CD4-positive, alpha-beta T cell treated with Interleukin-6 at 100 ng/mL for 8 hours (primary cell): ENCODE measurements at places on chromosomes 13 and 19.

GRCh38 chr13:36599641-36600040 lies 74.2 kb upstream of the SERTM1 start:
- DNase-seq = no peak

DNA sequence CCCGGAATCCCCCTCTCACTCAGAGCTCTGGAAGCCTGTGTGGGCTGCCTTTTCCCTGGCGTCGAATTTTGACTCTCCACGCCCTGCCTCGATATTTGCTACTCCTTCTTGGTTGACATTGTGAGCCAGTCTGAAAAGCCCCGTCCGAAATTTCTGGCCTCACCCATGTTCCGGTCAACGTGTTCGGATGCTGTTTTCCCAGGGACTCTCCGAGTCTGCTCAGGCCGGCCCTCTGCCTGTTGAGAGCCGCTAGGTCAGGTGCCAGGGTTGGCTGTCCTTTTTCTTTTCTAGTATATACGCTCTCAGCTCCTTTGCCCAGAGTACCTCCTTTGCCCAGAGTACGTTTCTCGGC lies 6.8 kb upstream of the DGKH start:
- DNase-seq = no peak

DNA sequence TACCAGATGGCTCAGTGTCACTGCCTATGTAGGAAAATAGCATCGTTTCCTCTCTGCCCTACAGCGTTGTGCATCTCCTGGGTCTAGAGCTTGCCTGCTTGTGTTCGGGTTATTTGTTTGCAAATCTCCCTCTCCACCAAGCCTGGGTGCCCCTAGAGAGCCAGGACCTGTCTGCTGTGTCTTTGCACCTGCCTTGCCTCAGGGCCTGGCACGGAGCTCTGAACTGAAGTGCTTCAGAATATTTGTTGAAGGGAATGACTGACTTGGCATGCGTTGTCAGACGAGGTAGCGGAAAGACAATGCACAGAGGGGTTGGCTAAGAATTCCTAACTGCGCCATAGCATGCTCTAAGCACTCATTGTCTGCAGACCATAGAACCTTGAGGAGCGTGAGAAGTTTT lies 263.4 kb downstream of the FGF9 start:
- no peak for DNase-seq

DNA sequence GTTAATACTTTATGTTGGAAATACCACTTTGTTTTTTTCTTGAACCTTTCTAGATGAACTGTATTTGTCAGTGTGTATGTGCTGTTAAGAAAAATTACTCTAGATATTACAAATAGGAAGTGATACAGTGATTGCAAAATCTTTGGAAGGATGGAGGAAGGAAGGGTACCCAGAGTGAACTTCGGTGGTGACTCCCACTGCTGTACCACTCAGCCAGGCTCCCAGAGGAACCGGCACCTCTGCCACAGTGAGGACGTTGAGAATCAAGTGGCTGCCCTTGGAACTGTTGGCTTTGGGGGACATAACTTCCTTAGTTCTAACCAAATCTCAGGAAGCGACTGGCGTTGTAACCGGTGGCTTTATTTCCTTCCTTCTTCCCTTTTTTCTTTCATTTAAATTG lies 184.7 kb downstream of the PCCA start:
- no peak for DNase-seq

- DNase-seq = peak; percentile 64
Measured at GRCh38 chr13:41004875-41005693, 14.0 kb downstream of the ELF1 start.
